Stimulated activated CD4-positive, alpha-beta T cell treated with anti-CD3 and anti-CD28 coated beads, Interleukin-15, amount 100 ng/mL, for 1 hour (primary cell): ENCODE measurements at places on chromosomes 1 and 21.

DNA sequence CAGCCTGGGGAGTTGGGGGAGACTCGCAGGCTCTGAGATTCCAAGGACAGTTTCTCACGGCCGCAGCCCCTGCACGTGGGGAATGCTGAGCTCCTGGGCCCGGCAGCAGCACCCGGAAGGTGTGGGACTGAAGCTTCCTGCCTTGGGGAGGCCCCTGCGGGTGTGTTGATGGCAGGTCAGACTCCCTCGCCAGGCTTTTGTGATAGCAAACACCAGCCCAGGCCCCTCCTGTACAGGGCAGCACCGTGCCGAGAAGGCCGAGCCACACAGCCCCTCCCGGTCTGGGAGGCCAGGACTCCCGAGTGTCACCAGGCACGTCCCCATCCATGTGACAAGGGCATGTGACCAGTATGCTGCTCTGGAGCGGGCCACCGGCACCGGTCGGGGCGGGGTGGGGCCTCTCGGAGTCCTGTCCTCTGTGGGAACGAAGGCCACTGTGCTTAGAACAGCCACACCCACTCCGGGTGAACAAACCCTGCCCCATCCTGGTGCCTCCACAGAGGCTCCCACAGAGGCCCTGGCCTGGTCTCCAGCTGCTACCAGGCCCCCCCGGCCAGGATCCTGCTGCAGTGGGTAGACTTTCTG, 31.1 kb upstream of the ARHGEF16 start:
- DNase-seq, result no peak

DNA sequence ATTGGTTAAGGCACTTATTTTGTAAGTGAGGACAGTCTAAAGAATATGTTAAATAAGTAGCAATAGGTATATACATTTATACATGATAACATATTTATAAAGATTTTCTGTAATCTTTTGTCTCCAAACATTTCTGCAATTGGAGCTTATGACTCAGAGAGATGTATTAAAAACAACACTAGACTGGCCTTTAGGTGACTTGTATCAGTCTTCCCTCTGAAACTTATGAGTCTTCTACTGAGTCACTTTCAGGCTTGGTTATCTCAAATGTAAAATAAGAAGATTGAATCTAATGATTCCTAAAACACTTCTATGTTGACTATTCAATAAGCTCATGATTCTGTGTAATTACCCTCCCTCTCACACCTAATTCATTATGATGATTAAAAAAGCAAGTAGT, 672.6 kb upstream of the NEGR1 start:
- DNase-seq, result no peak

- DNase-seq, result no peak
Observed at GRCh38 chr1:17422461-17422860, 17.0 kb downstream of the RCC2 start.

GRCh38 chr1:25772692-25773245, 27.2 kb upstream of the SELENON start:
- no peak for DNase-seq

DNA sequence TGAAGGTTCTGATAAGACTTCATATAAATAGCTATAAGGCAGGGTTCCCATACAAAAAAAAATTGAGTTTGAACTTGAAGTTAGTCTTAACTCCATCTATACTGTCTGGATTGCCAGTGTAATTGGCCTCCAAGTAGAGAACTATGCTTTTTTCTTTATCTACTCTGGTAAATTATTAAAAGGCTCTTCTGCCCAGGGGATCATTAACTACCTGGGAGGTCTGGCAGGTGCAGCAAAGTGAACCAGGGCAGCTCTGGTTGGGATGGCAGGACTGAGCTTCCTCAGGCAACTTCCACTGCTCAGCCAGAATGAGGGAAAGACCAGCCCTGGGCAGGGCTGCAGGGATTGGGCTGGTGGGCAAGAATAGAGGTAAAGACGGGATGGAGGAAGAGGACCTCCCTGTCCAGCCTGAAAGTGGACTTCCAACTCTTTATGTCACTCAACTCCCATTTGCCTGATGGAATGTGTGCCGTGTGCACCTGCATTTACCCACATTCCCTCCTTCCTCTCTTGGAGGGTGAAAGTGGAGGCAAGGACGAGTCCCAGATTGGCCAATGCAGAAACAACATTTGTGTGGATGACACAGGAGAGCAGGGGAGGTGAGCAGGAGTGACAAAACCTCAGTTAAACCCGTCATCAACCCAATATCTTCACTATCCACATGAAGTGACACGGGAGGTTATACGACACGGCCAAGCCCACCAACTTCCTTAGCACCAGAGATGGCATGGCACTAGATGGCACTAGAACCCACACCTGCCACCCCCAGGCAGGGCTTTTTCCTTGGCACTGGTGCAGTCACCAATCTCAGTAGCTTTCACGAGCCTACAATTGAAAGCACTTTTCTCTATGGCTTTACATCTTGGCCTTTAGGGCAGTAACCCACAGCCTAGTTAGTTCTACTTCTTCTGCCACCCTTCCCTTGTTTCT, 25.2 kb downstream of the CCN1 start:
- DNase-seq, result no peak

DNA sequence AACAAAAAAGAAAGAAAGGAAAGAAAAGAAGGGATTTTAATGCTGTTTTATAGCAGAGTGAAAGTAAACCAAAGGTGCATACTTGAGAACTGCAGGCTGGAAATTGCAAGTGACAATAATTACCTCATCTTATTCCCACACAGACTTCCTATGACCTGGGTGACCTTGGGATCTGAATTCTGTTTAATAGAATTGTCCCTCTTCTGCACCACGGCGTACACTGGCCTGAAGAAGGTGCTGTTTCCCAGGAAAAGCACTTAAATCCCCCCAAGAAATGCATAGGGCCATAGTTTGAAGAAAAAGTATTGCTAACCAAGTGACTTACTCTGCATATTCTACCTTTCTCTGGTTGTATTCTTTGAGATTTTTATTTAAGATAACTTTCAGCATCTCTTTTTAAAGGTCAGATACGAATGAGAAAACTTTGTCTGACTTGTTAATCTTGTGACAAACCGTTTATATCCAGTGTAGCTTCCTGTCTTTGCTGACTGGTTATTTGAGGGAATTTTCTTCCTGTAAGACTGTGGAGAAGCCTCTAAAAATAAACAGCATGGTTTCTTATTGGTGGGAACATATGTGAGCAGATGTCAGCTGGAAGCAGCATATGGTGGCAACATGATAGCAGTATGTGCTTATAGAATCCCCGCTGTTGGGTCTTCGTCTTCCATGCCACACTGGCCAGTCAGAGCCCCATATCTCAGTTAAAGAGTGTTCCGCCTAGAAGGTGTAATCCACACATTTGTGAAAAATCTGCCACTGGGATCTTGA, 16.3 kb downstream of the TGFB2 start:
- DNase-seq, result no peak

DNA sequence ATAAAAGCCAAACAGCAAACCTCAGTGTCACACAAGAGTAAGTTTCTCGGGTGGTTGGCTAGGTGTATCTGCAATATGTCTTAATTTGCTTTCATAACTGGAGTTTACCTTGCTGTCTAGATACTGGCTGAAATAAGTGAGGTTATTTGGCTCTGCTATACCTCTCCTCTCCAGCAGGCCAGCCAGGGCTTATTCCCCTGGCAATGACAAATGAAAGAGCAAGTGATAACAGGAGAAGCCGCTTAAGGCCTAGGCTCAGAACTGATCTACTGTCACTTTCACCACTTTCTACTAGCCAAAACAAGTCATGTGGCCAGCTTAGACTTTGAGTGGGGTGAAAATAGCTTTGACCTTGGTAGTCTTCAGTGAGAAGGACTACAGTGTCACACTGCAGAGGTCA, 4.8 kb upstream of the RPE65 start:
- no peak for DNase-seq

DNA sequence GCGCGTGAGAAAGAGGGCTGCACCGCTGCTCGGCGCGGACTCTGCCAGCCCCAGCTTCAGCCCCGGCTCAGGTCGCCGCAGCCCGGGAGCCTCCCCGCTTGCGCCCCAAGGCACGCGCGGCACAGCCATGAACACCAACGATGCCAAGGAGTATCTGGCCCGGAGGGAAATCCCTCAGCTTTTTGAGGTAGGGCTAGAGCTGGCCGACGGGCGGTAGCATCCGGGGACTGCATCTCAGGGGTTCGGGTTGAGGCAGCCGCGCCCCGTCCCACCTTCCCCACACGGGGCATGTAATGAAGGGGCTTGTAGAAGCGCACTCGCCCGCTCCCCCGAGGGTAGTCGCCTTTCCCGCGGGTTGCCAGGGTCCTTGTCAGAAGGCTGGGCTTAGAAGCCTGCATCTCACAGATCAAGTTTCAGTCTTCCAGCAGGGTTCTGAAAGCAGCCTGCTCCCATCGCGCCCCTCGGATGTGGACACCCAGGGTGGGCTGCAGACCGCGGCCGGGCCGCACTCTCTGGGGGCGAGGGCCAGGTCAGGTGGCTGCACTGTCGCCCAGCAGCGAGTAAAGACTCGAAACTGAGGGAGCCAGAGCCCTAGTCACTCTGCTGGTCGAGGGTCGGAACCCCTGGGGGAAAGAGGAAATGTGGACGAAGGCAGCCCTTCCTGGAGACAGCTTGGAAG, 507 bp downstream of the AK5 start:
- DNase-seq, result peak; percentile 4

DNA sequence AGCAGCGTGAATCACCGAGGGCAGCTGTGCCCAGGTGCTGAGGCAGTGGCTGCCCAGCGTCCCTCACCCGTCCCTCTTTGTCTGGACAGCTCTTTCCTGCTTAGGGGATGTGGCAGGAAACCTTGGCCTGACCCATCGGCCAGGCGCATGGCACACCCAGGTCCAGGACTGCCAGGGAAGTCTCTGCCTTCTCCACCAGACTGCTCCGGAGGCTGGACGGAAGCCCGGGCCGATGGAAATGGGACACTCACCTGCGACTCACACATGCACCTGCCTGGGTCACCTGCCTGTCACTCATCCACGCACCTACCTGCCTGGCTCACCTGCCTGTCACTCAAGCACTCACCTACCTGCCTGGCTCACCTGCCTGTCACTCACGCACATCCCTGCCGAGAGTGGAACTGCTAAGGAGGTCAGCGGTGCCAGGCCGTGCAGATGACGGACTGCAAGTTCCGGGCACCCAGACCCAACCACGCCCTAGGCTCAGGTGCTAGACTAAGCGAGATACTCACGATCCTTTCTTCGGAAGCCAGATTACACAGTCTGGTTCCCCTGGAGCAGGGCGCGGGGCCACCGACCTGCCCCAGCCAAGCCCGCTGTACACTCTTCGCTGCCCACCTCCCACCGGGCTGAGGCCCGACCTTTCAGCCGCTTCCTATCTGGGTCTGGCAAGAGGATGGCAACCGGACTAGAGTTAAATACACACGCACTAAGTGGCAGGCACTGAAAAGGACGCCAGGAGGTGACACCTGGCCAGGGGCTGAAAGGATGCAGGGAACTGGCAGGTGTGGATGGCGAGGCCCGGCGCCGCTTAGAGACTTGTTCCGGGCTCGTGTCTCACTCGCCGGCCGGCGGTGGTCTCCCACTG, 1.1 kb downstream of the UBE2J2 start:
- DNase-seq, result no peak

DNA sequence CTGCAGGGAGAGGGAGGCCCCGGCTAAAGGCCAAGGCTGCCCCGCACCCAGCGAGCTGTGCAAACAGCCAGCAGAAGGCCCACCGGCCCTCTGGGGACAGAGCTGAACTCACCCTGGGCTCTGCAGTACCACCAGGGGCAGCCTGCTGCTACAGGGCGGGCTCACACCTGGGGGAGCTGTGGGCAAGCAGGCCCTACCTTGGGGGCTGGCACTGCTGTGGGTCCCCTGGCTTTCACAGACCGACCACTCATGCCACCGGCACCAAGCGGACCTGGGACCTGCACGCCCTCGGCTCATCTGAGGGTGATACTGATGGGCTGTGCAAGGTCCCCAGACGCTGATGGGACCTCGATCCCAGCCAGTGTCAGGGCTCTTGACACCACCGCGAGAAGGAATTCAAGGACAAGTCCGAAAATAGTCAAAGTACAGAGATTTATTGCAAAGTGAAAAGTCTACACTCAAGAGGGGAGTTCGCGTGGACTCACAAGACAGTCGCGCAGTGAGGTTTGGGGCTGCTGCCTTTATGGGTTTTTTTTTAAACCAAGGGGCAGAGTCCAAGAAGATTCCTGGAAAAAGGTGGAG, 61.0 kb upstream of the ADARB1 start:
- DNase-seq, result no peak

DNA sequence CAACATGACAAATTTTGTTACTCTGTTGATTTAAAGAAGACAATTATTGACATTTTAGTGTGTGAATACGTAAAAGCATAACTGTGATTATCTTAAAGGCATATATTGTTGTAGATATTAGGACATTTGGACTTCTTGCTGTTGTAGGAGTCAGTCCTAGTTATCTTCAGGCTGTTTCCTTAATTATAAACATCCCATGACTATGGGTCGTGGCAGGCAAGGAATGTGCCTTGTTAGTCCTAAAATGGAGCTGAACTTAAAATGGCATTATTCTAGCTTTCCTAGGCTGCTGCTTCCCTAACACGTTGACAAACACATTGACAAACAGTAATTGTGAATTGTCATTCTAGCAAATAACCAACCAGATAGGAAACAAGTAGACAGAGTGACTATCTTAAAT, 4.4 kb upstream of the MPZL1 start:
- DNase-seq, result no peak

DNA sequence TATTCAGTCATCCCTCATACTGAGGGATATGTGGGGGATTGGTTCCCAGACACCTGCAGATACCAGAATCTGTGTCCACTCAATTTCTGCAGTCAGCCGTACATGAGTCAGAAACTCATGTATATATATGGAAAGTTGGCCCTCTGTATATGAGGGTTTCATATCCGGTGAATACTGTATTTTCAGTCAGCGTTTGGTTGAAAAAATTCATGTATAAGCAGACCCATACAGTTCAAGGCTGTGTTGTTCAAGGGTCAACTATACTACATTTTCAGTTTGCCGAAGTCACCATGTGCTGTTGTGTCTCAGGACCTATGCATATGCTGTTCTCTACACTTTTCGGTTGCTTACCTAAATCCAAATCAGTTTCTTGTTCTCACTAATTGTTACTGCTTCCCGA, 10.5 kb downstream of the AXDND1 start:
- DNase-seq, result no peak

- DNase-seq, result no peak
Observed at GRCh38 chr1:39292401-39292800, 87.9 kb downstream of the MACF1 start.

- DNase-seq, result no peak
Observed at GRCh38 chr1:15295696-15296095, 48.7 kb downstream of the FHAD1 start.

GRCh38 chr1:227234998-227235405, 83.3 kb downstream of the CDC42BPA start:
- DNase-seq, result no peak

- no peak for DNase-seq
Observed at GRCh38 chr1:53298045-53298637, 29.7 kb downstream of the LRP8 start.

GRCh38 chr1:157140063-157140588, 1.9 kb upstream of the ETV3 start:
- no peak for DNase-seq

- no peak for DNase-seq
Observed at GRCh38 chr1:114468710-114469468, 42.1 kb downstream of the TRIM33 start.
